ENCODE measurements at places on chromosomes 13 and 19. TPM values are rescaled to one million over a fixed set of nuclear protein-coding genes. Genes with fewer than 3 reads are reported as not detected.

DNA sequence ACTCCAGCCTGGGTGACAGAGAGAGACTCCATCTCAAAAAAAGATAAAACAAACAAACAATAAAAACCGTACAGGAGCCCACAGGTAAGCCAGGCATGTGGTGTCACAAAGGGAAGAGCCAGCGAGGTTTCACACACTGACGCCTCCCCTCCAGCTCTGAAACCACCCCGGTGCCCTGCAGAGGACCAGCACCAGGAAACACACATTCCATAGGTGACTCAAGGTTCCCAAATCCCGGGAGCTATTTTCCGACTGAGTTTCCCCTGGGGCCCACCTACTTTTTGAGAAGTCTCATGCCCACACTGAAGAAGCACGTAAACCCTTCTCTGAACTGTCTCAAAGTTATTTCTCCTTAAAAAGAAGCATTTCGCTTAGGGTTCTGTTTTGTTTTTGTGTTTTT, 40.3 kb downstream of the RHPN2 start:
- DNase-seq: no peak

DNA sequence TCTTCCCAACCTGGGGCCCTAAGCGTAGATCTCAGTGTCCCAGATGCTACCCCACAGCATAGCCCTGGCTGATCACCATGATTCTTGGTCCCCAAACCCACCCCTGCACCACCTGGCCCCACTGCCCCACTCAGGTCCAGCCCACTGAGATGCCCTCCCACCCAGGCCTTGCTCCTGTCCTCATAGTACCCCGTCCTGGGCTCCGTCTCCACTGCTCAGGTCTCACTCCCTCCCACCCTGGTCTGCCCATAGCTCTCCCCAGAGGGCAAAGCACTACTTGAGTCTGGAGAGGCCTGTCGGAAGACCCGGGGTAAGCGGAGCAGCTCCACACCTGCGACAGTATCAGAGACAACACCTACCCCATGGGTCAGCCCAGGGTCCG, 35.8 kb upstream of the ISYNA1 start:
- DNase-seq: no peak

DNA sequence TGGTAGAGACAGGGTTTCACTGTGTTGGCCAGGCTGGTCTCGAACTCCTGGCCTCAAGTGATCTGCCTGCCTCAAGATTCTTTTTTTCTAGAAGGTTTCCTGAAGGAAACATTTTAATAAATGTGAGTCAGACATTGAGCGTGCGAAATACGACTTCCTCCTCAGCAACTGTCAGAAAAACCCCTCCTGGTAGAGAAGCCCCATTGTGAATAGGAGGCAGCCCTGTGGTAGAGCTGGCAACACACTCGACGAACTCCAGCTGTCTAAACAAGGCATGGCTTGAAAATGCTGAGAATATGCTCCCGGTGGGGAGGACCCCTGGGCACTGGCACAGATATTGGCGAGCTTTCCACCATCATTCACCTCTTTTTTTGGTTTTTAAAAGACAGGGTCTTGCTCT, 9.8 kb downstream of the ZNF333 start:
- no peak for DNase-seq

DNA sequence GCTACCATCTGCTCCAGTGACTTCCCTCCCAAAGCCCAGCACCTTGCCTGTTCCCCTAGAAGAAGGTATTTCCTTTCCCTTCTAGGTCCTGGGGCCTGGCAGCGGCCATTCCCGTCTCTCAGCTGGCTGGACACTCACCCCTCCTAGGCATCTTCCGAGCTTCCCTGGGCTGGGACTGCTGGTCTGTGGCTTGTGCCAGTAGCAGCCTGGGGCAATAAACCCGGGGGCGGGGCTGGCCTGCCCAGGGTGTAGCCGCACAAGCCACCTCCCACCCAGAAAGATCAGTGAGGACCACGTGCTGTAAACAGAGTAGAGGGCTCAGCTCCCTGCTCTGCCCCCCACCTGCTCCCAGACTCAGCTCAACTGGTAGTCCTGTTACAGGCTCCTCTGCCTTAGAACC, 15.0 kb downstream of the LIPE start:
- DNase-seq: no peak

DNA sequence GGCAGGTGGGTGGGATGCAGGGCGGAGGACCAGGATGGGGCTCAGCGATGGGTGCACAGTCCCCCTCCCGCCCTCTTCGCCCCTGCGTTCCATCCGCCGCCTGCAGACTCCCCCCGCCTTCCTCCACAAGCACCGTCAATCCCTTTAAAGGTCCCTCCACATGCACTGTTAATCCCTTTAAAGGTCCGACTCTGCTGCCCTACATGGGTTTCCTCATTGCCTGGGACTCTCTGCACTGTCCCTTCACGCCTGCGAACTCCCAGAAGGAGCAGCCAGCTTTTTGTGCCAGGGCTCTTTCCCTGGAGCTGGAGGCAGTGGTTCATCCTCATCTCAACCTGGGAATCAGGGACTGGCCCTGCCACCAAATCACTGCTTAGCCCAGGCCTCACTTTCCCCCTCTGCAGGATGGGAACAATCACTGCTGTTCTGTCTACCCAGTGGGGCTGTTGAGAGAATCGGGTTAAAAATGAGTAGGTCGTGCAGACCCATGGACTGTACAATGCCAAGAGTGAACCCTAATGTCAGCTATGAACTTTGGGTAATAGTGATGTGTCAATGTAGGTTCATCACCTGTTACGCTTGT, 20.4 kb downstream of the ZNF574 start:
- no peak for DNase-seq

DNA sequence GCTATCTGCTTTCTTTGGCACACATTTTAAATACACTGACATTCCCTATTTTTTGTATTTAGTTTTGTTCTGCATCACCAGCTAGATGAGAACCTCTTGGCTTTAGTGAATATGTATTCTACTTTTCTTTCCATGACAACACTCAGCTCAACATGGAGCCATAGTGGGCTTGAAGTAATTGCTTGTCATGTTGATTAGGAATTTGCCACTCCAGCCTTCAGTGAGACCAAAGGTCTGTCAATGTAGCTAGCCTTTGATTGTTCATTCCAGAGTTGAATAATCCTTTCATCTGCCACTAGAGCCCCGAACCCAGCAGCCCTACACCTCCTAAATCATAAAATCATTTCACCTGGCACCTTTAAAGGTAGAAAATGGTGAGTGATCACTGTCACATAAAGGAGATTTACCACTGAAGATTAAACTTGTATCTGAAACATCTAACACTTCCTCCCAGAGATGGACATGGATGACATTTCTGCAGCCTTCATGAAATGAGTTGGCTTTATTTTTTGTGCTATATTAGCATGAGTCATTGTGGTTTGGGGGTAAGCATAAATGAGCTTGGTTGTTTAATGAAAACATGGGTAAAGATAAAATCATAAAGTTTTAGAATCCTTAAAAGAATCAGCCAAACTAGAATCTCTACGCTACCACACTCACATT, 29.2 kb upstream of the GARRE1 start:
- peak; percentile 38 for DNase-seq

DNA sequence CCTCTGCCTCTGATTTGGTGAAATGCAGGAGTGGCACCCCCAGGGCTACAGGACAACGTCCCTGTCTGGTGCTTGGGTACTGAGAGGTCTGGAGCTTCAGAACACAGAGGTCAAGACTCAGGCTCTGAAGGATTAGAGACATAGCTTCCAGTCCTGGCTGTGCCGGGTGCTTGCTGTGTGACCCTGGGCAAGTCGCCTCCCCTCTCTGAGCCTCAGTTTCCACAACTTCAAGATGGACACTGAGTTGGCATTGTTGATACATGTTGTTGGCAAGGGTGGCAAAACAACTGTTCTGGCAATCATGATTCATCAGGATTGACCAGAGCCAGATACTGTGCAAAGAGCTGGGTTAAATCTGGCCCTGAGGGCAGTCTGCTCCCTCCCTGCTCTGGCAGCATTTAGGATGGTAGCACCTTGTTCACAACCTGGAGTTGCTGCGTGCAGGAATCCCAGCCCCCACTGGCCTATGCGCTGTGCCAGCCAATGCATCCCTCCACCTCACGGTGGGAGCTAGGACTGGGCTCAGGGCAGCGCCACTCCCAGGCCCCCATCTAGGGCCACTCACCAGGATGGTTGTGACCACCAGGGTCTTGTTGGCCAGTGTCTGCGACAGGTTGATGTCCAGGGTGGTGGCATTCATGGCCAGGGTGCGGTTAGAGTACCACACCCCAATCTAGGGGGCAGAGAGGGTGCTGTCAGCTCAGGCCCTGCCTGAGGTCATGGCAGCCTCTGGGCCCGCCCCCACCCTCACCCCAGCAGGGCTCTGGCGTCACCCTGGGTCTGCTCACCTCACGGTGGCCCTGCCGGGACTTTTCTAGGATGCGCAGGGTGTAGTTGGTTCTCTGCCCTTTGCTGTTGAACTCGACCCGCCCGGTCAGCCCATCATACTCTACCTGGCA, 16.7 kb downstream of the GRIK5 start:
- no peak for DNase-seq

The HCST gene
- not detected for total RNA-seq

The STX10 gene
- total RNA-seq: 109 TPM
